ENCODE measurements at places on chromosomes 11 and 22. TPM values are rescaled to one million over a fixed set of nuclear protein-coding genes. Genes with fewer than 3 reads are reported as not detected.
A peak's percentile ranks its signal among the peaks of the same experiment; 100 is the strongest.

The KDM4E gene
- 4.6 TPM for total RNA-seq

The TPCN2 gene
- total RNA-seq, result 11.3 TPM

The RPL3 gene
- 2,339 TPM for total RNA-seq

The TRIM48 gene
- total RNA-seq, result not detected

The CLMP gene
- 81.1 TPM for total RNA-seq

The TMPRSS13 gene
- total RNA-seq, result 0.72 TPM

The CD3E gene
- not detected for total RNA-seq

DNA sequence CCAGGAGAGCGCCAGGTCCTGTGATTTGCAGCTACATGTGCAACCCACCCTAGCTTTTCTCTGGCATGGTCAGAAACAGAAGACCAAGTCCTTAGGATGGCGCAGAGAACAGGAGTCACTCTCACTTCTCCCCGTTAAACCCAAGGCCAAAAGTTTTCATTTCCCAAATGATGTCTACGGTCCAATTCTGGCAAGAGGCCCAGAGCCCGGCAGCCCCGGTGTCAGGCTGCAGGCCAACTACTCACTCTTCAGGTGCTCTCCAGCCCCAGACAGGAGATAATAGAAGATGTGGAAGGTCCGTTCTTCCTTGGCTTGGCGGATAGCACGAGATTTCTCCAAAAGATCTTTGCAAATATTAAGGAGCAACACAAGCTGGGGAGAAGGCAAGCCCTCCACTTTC, 67.2 kb downstream of the MYH9 start:
- no peak for DNase-seq

- DNase-seq, result no peak
Observed at GRCh38 chr22:46695346-46696228, 42.5 kb downstream of the CERK start.

DNA sequence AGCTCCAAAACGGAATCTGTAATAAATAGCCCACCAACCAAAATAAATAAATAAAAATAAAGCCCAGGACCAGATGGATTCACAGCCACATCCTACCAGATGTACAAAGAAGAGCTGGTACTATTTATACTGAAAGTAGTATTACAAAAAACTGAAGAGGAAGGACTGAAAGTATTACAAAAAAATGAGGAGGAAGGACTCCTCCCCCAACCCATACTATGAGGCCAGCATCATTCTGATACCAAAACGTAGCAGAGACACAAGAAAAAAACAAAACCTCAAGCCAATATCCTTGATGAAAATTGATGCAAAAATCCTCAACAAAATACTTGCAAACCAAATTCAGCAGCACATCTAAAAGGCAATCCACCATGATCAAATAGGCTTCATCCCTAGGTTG, 65.4 kb downstream of the CYP2R1 start:
- DNase-seq, result no peak

- DNase-seq, result no peak
Observed at GRCh38 chr22:45906946-45907345, 70.0 kb downstream of the WNT7B start.

- DNase-seq, result peak; percentile 65
Observed at GRCh38 chr11:119797123-119797611, 68.2 kb upstream of the NECTIN1 start.

DNA sequence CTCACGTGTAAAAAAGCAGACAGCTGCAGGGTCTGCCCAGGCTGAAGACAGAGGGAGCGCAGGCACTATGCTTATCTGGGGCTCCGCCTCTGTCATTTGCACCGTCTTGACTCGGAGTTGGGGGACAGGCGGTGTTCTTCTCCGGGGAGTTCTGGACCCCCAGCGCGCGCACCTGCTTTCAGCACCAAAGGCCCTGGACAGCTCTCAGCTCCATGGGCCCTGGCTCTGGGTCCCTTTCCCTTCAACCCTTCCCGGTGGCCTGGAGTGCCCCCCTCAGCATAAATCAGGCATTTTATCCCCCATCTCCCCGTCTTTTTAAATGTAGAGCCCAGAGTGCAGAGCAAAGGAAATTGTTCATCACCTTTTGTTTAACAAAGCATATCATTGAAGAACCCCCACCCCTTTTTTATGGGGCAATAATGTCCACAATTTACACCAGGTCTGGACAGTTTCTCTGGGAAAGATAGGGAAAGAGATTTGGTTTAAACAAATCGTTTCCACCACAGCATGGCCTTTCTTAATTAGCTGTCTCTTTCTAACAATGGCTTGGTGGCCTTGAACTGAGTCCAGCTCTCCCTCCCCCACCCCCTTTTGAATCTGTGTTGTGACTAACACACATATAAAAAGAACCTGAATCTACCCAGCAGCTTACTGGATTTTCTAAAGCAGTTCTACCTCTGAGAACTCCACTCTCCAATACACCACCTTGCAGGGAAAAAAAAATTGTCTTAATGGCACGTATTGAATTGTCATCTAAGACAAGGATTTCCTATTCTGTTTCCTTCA, 1.7 kb downstream of the SEZ6L start:
- no peak for DNase-seq

GRCh38 chr11:128200467-128200866, 386.9 kb downstream of the ETS1 start:
- DNase-seq, result no peak

- DNase-seq, result no peak
Observed at GRCh38 chr22:22479999-22480532, 28.5 kb downstream of the ZNF280B start.

- DNase-seq, result no peak
Observed at GRCh38 chr11:61671527-61671926, 8.7 kb upstream of the DAGLA start.

- DNase-seq, result no peak
Observed at GRCh38 chr11:110491577-110492320, 62.0 kb downstream of the FDX1 start.
